ENCODE measurements at places on chromosomes 2 and 18.

GRCh38 chr2:180677930-180678624 lies 302.3 kb upstream of the UBE2E3 start:
- no peak for DNase-seq

GRCh38 chr2:942775-943460 lies 7.7 kb upstream of the SNTG2 start:
- no peak for DNase-seq

- no peak for DNase-seq
These were observed 930 bp downstream of the IL1B start for GRCh38 chr2:112835536-112836162.

GRCh38 chr2:197599285-197599965 lies 76.0 kb downstream of the RFTN2 start:
- peak; percentile 32 for DNase-seq

GRCh38 chr2:76599732-76600368 lies 889.1 kb upstream of the GCFC2 start:
- peak; percentile 61 for DNase-seq

DNA sequence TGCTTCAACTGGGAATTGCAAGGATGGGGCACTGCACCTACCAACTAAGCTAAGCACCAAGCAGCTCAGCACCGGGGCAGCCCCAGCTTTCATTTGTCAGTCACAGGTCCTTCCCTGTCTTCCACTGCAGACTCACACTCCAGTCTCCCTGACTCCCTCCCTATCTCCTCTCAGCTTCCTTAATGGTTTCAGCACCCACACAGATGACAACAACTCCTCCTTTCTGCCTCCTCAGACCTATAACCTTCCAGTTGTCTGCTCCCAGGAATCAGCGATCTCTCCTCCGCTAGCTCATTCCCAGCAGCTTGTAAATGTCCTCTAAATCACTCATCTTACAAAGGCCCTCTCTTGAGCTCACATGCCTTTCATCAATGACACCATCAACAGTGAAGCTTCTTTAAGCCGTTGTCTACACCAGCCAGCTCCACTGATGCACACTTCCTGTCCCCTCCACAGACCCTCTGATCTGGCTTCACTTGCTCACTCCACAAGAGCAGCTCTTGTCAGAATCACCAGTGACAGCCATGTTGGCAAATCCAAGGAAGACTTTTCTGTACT lies 32.1 kb downstream of the CLASP1 start:
- no peak for DNase-seq

DNA sequence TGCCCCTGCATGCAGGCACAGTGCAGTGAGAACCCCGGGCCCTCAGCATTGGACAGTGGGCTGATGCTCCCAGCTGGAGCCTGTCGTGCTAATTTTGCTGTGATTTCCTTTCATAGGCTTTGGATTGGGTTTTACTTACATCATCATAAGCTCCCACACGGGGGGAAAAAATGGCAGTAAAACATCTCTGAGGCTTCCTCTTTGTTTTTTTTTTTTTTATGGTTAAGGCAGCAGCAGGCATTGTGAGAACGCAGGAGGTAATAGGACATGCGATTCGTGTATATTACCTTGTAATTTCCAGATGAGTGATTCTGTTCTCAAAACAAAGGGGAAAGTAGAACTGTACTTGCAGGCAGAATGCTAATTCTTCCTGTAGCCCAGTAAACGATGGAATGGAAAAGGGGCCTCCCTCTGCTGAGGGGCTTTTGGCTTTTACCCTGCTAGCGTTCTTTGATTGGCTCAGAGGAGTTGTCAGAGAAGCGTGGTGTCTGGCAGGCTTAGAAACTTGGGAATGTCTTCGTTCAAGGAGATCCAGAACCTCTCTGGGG lies 89.7 kb downstream of the NPAS2 start:
- no peak for DNase-seq

DNA sequence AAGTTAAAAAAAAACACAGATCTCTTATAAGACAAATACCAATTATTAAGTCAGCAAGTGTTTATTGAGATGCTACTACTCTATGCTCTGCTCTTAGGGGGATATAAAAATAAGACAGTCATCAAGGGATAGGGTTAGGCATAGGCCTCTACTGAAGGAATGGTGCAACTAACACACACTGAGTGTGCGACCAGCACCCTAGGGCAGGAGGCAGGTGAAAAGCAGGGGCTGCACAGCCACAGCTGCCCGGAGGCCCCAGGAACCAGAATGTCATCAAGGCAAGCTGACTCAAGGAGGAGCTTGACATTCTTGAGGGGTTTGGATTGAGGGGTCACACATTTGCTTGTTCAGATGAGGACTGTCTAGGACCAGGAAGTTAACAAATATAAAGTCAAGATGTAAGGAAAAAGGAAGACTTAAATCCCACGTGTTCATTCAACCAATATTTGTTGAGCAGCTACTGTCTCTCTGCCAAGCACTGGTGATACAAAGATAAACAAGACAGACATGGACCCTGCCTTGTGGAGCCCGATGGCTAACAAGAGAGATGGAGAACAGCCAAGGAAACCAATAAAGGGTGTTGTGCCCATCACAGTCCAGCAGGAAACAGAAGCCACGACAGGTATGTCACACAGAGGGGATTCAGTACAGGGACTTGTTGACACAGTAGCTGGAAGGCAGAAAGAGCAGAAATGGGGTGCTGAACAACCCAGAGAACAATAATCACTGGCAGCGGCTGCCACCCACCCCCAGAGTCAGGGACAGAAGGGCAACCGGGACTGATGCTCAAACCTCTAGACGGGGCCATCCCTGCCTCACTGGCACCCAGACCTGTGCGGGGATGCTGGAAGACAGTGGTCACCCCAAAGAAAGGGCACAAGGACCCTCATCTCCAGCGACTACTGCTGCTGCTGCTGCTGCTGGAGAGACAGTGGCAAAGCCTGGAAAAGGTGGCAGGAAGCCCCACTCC lies 45.8 kb upstream of the MAL start:
- no peak for DNase-seq

GRCh38 chr18:60804415-60804814 lies 431.8 kb upstream of the MC4R start:
- DNase-seq = no peak

DNA sequence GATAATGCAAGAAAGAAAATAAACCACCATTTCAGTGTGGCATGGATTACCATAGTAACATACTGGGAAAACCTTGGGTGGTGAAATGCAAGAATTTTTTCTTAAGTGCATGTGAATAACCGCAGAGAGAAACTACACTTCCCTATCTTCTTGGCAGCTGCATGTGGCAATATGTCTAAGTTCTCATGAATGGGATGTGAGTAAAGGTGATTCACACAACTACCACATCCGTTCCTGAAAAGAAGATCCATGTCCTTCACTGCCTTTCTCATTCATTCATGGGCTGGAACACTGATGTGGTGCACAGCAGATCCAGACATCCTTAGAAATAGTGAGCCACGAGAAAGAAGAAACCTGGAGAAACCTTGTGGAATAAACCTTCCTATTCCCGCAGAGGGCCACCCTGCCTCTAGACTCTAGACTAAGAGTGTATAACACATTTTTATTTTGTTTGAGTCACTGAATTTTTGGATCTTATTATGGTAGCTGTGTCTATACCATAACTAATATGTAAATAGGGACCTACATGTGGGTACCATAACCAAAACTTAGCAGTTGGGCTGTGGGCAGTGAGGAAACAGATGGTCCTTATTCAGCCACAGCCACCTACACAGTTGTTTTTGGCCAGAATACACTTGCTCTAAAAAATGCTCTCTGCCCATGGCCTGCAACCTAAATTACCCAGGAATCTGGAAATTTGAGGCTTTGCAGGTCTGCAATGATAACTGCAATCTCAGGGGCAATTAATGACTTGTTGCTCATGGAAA lies 573.3 kb downstream of the LRP1B start:
- no peak for DNase-seq

- no peak for DNase-seq
These were observed 133.0 kb downstream of the MYO3B start for GRCh38 chr2:170310876-170311502.

DNA sequence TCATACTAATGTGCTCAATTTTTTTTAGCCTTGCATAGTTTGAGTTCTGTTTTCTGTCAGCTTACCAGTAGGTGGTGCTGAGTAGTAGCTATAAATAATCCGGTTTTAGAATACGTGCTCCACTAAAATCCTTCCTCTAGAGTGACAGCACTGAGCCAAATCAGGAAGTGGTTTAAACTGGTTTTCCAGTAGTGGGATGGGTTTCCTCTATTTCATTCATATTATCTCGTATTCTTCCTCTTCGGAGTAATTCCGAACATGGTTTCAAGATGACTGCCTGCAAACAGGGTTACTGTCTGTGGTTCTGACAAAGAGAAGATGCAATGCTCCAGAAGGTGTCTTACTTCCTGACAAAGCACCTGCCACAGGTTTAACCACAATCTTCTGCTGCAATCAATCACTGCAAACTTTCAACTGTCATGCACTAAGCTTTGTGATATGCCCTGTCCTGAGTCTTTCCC lies 496.9 kb upstream of the VRK2 start:
- peak; percentile 53 for DNase-seq

- DNase-seq = no peak
These were observed 89.9 kb upstream of the SLC1A4 start for GRCh38 chr2:64899081-64899865.

GRCh38 chr2:2159336-2159735 lies 171.7 kb downstream of the MYT1L start:
- DNase-seq = no peak

- no peak for DNase-seq
These were observed 39.1 kb upstream of the NABP1 start for GRCh38 chr2:191638802-191639172.
